ENCODE measurements at places on chromosomes 3 and 15. TPM values are rescaled to one million over a fixed set of nuclear protein-coding genes. Genes with fewer than 3 reads are reported as not detected.

DNA sequence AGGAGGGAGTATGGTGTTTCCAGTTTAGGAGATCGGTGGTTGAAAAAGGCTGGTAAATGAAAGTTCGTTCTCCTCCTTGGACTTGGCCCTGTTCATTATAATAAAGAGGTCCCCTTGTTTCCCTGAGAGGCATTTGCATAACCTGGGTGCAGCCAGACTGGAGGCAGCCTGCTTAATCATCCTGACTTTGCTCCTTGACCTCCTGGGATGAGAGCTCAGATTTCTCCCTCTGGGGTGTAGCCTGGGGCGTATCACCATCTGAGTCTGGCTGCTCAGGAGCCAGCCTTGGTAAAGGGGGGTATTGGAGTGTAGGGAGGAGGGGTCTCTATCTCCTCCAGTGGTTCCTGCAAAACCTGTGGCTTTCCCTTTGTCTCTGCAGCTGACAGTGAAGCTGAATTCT is 21.3 kb upstream of the ACAD9 start:
- H3K36me3 ChIP-seq = no peaks in the 10 kb centered on the region
- DNase-seq = no peak
- H3K27me3 ChIP-seq = no peaks in the 10 kb centered on the region
- no peak overlapping the region for H3K27ac ChIP-seq
- H3K4me1 ChIP-seq = no peaks in the 10 kb centered on the region
- no peak overlapping the region for H3K4me3 ChIP-seq

- no peak overlapping the region for H3K27ac ChIP-seq
- H3K4me3 ChIP-seq = no peak overlapping the region
- no peaks in the 10 kb centered on the region for H3K4me1 ChIP-seq
- H3K36me3 ChIP-seq = no peaks in the 10 kb centered on the region
These were observed 116.1 kb upstream of the IL12A start for GRCh38 chr3:159872374-159873109.

DNA sequence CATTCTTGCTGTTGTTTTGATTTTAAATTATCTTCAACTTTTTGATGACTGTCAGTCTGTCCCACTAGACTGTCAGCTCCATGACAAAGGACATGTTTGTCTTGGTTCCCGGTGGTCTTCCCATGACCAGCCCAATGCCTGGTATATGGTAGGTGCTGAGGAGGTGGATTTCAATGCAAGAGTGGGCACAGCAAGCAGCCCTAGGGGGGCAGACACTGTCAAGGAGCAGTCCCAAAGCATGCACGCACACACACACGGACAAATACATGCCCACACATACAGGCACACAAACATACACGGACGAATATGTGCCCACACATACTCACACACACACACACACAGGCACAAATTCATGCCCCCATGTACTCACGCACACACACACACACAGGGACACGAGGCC is 12.0 kb downstream of the KLF15 start:
- no peaks in the 10 kb centered on the region for H3K4me1 ChIP-seq
- H3K27ac ChIP-seq = no peak overlapping the region
- H3K36me3 ChIP-seq = no peaks in the 10 kb centered on the region

GRCh38 chr3:17023006-17023664 is 138.4 kb downstream of the PLCL2 start:
- peaks cover 9% of the 10 kb centered on the region for H3K36me3 ChIP-seq
- peaks cover 12% of the 10 kb centered on the region for H3K4me1 ChIP-seq
- H3K27me3 ChIP-seq = no peaks in the 10 kb centered on the region
- no peak overlapping the region for H3K4me3 ChIP-seq
- DNase-seq = no peak
- no peak overlapping the region for H3K27ac ChIP-seq

DNA sequence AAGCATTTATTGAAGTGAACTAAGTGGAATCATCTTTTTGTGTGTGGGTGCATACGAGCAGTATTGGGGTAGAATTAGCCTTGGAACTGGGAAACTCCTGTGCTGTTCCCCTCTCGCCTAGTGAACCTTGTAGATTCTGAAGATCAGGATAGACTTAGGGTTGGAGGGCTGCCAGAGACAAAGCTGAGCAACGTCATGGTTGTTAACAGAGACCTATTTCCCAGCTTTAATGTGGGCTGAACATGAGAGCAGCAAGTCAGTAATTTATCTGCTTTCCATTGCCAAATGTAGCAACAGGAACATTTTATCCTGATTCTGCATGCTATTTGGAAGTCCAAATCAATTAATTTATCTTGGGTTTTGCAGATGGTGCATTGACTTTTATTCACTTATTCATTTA is 246.6 kb downstream of the IL20RB start:
- DNase-seq = no peak
- H3K27me3 ChIP-seq = no peaks in the 10 kb centered on the region
- H3K4me3 ChIP-seq = no peak overlapping the region
- H3K4me1 ChIP-seq = no peaks in the 10 kb centered on the region
- no peak overlapping the region for H3K27ac ChIP-seq
- no peaks in the 10 kb centered on the region for H3K36me3 ChIP-seq

DNA sequence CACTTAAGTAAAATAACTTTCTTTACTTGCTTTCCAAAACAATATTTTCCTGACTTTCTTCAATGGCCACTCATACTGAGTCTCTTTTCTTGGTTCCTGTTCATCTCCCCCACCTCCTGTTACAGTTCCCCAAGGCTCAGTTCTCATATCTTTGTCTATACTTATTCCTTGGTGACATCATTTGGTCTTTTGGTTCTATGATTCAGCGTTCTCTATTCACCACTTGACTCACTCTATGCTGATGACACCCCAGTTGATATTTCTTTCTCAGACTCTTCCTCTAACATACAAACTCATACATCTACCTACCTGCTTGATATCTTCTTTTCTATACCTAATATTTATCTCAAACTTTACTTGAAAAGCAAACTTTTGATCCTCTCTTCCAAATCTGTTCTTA is 85.0 kb upstream of the P3H2 start:
- no peak for DNase-seq
- no peaks in the 10 kb centered on the region for H3K36me3 ChIP-seq
- no peaks in the 10 kb centered on the region for H3K4me1 ChIP-seq
- H3K27ac ChIP-seq = no peak overlapping the region

Gene WDR48
- total RNA-seq = 36.9 TPM

Gene BFSP2
- 4.1 TPM for total RNA-seq

Gene RAB6B
- 7.1 TPM for total RNA-seq

Gene FAM98B
- total RNA-seq = 22.6 TPM

Data from spleen (tissue), 13 donors.